ENCODE measurements at places on chromosomes 1 and 21.

DNA sequence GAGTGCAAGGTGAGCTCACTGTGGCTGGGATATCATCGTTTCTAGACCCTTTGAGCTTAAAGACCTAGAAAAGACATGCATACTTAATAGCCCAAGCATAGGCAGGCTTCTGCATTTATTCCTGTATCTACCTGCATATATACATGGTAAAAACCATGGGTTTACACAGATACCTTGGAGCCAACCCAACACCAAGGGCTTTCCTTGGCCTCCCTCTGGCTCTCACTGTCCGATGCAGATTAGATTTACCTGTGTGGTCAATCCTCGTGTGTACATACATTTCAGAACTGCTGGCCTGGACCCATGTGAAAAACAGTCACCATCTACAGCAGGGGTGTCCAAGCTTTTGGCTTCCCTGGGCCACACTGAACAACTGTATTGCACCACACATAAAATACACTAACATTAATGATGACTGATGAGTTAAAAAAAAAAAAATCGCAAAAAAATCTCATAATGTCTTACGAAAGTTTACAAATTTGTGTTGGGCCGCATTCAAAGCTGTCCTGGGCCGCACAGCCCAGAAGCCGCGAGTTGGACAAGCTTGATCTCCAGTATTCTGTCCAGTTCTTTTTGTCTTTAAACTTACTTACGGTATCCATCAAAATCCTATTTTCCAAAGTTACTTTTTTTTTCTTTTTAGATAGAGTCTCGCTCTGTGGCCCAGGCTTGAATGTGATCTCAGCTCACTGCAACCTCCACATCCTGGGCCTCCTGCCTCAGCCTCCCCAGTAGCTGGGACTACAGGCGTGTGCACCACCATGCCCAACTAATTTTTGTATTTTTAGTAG lies 43.5 kb downstream of the WDR4 start:
- DNase-seq: no peak

DNA sequence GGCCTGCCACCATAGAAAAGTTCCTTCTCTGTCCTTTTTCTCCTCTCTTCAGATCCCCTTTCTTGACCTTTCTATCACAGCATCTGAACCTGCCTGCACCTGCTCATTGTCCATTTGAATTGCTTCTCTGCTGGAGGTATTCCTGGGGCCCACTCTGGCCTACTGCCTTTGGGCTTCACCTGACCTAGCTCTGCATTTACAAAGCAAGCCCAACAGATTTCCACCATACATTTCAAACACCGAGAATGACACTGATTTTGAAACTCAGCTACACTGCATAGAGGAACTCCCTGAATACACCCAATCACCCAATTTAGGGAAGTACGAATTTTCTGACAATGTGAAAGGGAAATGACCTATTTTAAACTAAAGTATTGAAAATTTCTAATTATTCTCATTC lies 284.5 kb upstream of the USP25 start:
- DNase-seq: no peak

DNA sequence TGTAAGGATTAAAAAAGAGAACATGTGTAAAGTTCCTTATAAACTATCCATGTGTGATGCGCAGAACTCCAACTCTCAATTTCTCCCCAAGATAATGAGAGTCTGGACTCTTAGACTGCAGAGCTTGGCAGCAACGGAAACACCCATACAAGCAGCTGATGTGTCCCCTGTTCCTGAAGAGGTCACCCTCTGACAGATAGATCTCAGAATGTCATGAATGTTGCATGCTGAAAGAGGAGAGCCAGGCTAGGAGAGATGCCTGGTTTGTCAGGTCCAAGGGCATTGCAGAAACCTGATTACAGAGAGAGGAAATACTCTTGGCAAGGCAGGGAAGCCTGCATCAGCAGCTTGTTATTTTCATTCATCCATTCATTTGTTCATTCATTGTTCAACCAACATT lies 24.2 kb downstream of the MTARC1 start:
- DNase-seq: no peak

- no peak for DNase-seq
Measured at GRCh38 chr1:59310549-59311250, 13.8 kb downstream of the FGGY start.

DNA sequence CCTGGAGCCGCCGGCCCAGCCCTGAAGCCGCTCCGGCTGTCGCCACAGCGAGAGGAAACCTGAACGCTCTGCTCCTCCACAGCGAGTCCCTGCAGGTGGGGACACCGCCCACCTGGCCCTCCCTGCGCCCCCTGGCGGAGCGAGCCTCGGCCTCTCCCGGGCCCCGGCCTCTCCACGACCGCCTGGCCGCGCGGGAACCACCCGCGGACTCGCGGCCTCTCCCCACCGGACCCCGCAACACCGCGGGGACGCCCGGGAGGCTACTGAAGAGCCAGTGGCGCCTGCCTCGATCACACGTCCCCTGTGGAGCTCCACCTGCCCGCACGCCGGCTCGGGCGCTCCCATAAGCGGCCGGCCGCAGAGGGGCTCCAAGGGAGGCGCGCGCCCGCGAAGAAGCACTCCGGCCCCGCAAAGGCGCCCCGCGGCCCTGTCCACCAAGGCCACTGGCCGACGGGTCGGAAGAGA lies 109.6 kb downstream of the KCNN3 start:
- peak; percentile 86 for DNase-seq

GRCh38 chr1:59682396-59683080 lies 132.2 kb upstream of the HOOK1 start:
- DNase-seq: no peak

- no peak for DNase-seq
Measured at GRCh38 chr21:45818276-45818903, 163.2 kb upstream of the COL6A1 start.
